Stimulated activated CD4-positive, alpha-beta T cell treated with anti-CD3 and anti-CD28 coated beads, Interleukin-1b, Interleukin-23, amount 100 ng/mL, for 24 hours (primary cell): ENCODE measurements at places on chromosomes 7 and 10.

DNA sequence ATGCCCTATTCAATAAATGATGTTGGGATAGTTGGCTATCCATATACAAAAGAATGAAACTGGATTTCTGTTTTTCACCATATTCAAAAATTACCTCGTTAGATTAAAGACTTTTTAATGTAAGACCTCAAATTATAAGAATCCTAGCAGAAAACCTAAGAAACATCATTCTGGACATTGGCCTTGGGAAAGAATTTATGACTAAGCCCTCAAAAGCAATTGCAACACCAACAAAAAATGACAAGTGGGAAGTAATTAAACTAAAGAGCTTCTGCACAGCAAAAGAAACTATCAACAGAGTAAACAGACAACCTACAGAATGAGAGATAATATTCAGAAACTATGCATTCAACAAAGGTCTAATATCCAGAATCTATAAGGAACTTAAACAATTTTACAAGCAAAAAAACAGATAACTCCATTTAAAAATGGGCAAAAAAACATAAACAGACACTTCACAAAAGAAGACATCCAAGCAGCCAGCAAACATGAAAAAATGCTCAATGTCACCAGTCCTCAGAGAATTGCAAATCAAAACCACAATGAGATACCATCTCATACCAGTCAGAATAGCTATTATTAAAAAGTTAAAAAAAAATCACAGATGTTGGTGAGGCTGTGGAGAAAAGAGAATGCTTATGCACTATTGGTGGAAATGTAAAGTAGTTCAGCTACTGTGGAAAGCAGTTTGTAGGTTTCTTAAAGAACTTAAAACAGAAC, 309.8 kb downstream of the AHR start:
- no peak for DNase-seq

DNA sequence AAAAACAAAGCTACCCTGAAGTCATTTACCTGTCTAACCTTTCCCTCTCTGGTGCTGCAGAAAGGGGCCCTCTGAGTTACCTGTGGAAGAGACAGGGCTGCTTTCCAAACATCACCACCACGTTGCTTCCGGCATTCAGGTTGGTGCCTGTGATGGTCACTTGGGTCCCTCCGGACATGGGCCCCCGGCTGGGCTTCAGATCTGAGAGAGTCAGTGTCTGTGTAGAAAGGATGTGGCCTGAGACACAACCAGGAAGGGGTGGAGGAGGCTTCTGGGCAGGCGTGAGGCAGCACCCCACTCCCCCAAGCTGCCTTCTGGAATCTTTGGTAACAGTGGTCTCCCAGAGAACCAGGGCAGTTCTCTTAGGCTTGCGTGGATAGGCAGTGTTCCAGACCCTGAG, 388.9 kb downstream of the PLXNA4 start:
- DNase-seq = no peak

DNA sequence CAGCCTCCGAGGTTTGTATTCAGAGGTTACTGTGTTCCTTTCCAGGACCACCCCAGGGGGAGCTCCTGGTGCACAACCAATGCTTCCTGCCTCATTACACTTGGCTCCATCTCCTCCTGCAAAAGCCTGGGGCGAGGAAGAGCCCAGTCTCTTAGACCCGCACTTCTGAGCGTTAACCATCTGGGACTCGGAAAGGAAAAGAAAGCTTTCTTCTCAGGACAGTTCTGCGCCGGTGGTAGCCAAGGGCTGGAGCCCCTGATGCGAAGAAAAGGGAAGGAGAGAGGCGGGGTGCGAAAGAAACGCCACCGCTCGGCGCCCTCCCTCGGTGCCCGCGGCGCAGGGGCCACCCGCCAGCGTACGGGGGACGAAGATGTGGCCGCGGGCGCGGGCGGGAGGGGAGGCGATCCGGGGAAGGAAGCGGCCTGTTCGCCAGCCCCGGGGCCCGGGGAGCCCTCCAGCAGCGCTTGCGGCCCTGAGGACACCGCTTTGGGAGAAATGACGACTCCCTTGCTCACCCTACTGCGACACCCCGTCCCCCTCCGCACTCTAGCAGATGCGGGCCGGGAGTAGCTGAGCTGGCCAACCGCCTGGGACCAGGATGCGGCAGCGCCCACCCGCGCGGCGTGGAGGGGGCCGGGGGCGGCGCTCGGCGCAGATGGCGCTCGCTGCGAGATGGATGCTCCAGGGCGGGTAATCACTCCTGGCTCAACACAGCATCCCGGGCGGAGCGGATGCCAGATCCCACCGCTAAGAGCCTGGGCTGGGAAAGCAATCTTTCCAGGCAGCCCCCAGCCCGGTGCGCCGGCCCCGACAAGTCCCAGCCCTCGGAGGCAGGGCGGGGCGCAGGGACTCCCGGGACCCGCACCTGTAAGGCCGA, 1.3 kb downstream of the NRCAM start:
- no peak for DNase-seq

DNA sequence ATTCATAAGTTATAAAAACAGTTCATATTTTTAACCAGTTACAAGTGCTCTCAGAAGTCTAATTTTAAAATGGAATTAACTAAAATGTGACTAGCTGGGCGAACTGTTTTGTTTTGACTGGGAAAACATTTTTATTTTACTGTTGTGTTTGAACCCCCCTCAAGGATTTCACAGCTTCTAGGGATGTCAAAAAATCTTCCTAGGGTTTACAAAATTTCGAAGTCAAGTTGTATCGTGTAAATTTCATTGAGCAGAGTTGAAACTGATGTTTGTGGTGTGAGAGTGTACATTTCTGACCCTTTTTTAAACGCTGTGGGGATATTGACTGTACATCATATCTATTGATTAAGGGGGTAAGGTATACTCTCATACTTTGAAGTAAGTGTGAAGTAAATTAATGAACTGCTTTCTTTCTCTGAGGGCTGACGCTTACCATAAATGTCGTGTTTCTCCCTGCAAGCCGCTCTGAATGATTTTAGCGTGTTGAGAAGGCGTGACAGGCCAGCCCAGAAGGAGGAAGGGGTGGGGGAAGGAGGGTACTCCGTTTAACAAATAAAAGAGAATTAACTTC, 1.8 kb upstream of the SP8 start:
- DNase-seq = no peak

DNA sequence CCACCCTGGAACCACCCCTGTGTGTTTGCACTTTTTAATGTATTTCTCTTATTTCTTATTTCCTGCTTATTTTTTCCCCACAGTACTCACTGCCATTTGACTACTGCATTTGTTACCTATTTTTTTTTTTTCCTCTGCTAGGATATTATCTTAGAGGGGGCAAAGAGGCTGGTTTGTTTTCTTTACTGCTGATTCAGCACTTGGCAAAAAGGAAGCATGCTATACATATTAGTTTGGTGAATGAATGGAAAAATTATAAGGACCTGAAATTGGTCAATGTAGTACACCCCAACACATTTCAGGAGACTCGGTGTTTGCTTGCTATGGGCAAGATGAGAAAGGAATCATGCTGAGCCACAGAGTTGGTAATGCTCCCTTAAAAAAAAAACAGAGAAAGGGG, 193.5 kb downstream of the SORCS3 start:
- DNase-seq = no peak

DNA sequence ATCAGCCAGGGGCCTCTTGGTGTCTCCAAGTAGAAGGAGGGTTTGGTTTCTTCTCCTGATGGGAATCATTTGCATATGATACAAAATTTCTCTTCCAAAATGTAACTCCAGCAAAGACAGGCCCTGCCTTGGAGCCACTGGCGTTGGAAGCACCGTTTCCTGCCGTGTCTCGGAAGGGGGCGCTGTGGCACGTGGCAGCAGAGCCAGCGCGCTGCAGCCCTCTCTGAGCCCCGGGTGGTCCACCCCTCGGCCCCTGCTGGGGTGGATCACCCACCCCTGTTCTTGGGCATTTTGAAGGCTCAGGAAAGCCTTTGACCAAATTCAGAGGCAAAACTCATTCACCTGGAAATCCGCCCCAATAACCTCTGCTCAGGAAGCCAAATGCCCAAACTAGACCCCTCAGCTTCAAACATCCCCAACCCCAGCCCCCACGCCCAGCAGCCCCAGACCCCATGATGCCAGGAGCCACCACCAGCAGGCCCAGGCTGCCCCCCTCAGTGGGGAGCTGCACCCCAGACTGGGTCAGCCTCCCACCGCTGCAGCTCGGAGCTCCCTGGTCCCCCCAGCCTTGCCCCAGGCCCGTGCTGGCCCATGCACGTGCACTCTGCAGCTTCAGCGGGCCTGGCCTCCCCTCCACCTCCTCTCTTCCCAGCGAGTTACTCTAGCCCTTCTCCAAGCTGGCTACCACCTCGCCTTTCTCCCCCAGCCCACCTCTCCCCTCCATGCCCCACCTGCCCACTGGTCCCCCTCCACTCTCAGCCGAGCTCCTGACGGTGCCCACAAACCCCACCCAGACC, 29.5 kb upstream of the ELFN1 start:
- DNase-seq = no peak

DNA sequence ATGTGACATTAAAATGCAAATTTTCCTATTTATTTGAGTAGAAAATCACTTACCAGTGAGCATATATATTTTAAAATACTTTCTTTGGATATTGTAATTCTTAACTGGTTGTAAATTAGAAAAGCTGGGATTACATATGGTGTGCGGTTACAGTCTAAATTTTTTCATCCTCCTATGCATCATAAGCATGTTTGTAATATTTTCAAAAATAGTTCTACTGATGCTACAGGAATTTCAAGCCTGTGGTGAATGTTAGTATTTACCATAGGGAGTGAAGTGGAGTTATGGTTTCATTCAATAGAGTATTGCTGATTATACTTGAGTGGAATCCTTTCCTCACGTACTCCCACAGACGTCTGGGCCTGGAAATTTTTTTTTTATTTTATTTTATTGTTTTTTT, 34.6 kb upstream of the ST7 start:
- DNase-seq = no peak
